ENCODE measurements at places on chromosomes 3 and 15. TPM values are rescaled to one million over a fixed set of nuclear protein-coding genes. Genes with fewer than 3 reads are reported as not detected.

CHRNA3 gene
- total RNA-seq: 0.14 TPM

INO80 gene
- 13.1 TPM for total RNA-seq

FOXB1 gene
- not detected for total RNA-seq

UNC13C gene
- not detected for total RNA-seq

UACA gene
- total RNA-seq: 16.8 TPM

NAALADL2 gene
- 1.5 TPM for total RNA-seq

TRAIP gene
- 16.1 TPM for total RNA-seq

ZNF80 gene
- not detected for total RNA-seq

TERC gene
- total RNA-seq: 145 TPM

ALPK3 gene
- total RNA-seq: 0.12 TPM

AHSG gene
- not detected for total RNA-seq

CCDC9B gene
- total RNA-seq: 4.4 TPM

HES1 gene
- 4.5 TPM for total RNA-seq

BHLHE40 gene
- total RNA-seq: 91.4 TPM

HEG1 gene
- total RNA-seq: 71.4 TPM

MAN2C1 gene
- 32.6 TPM for total RNA-seq

SNAP23 gene
- total RNA-seq: 64.1 TPM

RPS17 gene
- total RNA-seq: 2,688 TPM

CLDN16 gene
- 0.02 TPM for total RNA-seq

PLA2G4F gene
- total RNA-seq: not detected

SKOR1 gene
- not detected for total RNA-seq

SV2B gene
- not detected for total RNA-seq

GOLGA6L4 gene
- total RNA-seq: 0.81 TPM

TGM5 gene
- total RNA-seq: 0.14 TPM

NUSAP1 gene
- total RNA-seq: 182 TPM

NOP10 gene
- 341 TPM for total RNA-seq

UTS2B gene
- not detected for total RNA-seq

PDCD6IP gene
- total RNA-seq: 156 TPM

PLAAT1 gene
- 29.3 TPM for total RNA-seq

ADCY5 gene
- 0.90 TPM for total RNA-seq

PYGO1 gene
- 14.7 TPM for total RNA-seq

CD200 gene
- total RNA-seq: not detected

CD86 gene
- not detected for total RNA-seq

PDZRN3 gene
- total RNA-seq: not detected

PARP16 gene
- total RNA-seq: 5.6 TPM

HHLA2 gene
- not detected for total RNA-seq

NXPE3 gene
- 16.7 TPM for total RNA-seq

CPEB1 gene
- total RNA-seq: 10.8 TPM

RUBCN gene
- total RNA-seq: 42.2 TPM

PPP2R3A gene
- total RNA-seq: 17.3 TPM

ASB14 gene
- not detected for total RNA-seq

TMEM207 gene
- not detected for total RNA-seq

KLF15 gene
- 0.03 TPM for total RNA-seq

CAND2 gene
- 2.0 TPM for total RNA-seq

CHRNA7 gene
- 0.10 TPM for total RNA-seq

SLC28A2 gene
- total RNA-seq: not detected

DCLK3 gene
- total RNA-seq: not detected

Measured in A172 (cell line).